Left ventricle myocardium inferior (tissue), 1 donor: ENCODE measurements at places on chromosomes 6 and 20.

GRCh38 chr6:141483598-141484061 is 649.1 kb upstream of the GJE1 start:
- H3K4me3 ChIP-seq = peak overlapping the region; percentile 49
- DNase-seq = no peak
- H3K36me3 ChIP-seq = no peaks in the 10 kb centered on the region
- peak overlapping the region; percentile 71 for H3K27ac ChIP-seq

DNA sequence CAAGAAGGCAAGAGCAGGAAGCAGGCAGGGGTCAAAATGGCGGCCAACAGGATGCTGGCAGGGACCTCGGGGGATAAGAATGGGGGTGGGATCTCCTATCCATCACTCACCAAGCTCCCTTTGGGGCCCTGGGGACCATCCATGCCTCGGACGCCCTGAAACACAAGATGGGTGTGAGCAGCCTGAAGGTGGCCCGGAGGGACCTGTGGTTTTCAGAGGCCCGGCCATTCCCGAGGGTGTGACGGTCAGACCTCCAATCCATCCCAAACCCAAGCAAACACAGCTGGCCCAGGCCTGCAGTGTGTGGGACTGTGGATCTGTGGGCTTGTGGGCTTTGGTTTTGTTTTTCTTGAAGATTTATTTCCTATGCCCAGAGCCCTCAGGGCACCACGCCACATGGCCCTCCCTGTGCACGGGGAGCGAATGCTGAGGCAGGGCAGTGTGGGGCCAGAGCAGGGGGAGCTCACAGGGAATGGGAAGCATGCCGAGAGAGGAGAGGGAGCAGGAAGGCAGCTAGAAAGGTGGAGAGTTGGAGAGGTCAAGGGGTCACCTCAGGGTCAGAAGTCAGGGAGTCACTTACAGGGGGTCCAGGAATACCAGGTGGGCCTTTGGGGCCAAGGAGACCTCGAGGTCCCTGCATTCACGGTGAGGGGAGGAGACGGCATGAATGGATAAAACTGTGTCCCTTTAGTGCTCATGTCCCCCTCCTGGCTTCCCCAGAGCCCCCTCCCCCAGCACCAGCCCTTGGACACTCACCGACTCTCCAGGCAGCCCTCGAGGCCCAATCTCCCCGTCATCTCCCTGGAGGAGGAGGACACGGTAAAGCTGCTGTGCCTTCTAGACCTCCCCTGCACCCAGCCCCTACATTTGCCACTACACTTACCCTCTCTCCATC is 14.5 kb downstream of the COL11A2 start:
- H3K4me1 ChIP-seq = no peaks in the 10 kb centered on the region
- no peaks in the 10 kb centered on the region for H3K27me3 ChIP-seq
- no peak for DNase-seq
- no peaks in the 10 kb centered on the region for H3K36me3 ChIP-seq
- H3K4me3 ChIP-seq = no peak overlapping the region

GRCh38 chr20:8356806-8357205 is 224.7 kb downstream of the PLCB1 start:
- H3K4me1 ChIP-seq = peaks cover 16% of the 10 kb centered on the region
- no peak overlapping the region for H3K4me3 ChIP-seq
- no peaks in the 10 kb centered on the region for H3K27me3 ChIP-seq
- no peaks in the 10 kb centered on the region for H3K36me3 ChIP-seq
- DNase-seq = no peak

GRCh38 chr20:40835321-40835720 is 146.3 kb upstream of the MAFB start:
- no peak overlapping the region for H3K27ac ChIP-seq
- no peak overlapping the region for H3K4me3 ChIP-seq
- peaks cover 22% of the 10 kb centered on the region for H3K27me3 ChIP-seq
- no peaks in the 10 kb centered on the region for H3K4me1 ChIP-seq

DNA sequence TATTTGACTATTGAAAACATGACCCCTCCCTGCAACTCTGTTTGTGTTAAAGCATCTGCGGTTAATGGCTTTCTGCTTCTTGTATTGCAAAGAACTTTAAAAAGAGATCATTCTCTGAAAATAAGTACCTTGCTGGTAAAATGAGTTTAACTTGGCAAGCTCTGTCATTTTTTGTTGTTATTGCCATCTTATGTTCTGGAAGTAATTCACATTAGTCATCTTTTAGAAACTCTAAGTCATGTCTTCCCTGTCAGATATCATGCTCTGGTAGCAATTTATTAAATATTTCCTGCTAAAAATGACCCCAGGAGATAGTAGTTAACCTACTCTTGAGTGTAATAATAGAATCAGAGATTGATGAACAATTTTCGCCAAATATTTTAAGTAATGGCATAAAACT is 890.6 kb downstream of the KIF16B start:
- H3K4me3 ChIP-seq = no peak overlapping the region
- no peaks in the 10 kb centered on the region for H3K27me3 ChIP-seq
- no peak for DNase-seq
- no peaks in the 10 kb centered on the region for H3K4me1 ChIP-seq
- H3K36me3 ChIP-seq = no peaks in the 10 kb centered on the region
- no peak overlapping the region for H3K27ac ChIP-seq

GRCh38 chr20:35616465-35617396 is 1.1 kb downstream of the SPAG4 start:
- peaks cover 42% of the 10 kb centered on the region for H3K4me1 ChIP-seq
- peaks cover 7% of the 10 kb centered on the region for H3K36me3 ChIP-seq
- peak; percentile 92 for DNase-seq
- H3K27me3 ChIP-seq = no peaks in the 10 kb centered on the region
- peak overlapping the region; percentile 93 for H3K27ac ChIP-seq
- peak overlapping the region; percentile 74 for H3K4me3 ChIP-seq

DNA sequence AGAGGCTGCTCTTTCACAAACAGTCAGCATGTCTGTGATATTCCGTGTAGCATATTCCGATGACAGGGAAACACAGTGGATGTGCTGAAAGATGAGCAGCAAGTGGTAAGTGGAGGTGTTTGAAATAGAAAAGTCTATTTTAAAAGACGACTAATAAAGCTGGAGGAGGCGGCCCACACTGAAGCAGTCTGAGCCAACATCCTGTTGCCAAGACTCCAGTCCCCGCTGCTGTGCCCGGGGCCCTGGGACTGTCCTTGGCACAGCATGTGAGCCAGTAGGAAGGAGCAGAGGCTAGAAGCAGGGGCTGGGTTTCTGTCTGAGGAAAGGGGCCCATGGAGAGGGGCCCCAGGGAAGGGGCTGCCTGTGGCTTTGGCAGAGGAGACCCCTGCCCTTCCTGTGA is 351.5 kb upstream of the CHD6 start:
- peaks cover 27% of the 10 kb centered on the region for H3K27me3 ChIP-seq
- DNase-seq = no peak
- no peaks in the 10 kb centered on the region for H3K4me1 ChIP-seq
- H3K4me3 ChIP-seq = no peak overlapping the region

DNA sequence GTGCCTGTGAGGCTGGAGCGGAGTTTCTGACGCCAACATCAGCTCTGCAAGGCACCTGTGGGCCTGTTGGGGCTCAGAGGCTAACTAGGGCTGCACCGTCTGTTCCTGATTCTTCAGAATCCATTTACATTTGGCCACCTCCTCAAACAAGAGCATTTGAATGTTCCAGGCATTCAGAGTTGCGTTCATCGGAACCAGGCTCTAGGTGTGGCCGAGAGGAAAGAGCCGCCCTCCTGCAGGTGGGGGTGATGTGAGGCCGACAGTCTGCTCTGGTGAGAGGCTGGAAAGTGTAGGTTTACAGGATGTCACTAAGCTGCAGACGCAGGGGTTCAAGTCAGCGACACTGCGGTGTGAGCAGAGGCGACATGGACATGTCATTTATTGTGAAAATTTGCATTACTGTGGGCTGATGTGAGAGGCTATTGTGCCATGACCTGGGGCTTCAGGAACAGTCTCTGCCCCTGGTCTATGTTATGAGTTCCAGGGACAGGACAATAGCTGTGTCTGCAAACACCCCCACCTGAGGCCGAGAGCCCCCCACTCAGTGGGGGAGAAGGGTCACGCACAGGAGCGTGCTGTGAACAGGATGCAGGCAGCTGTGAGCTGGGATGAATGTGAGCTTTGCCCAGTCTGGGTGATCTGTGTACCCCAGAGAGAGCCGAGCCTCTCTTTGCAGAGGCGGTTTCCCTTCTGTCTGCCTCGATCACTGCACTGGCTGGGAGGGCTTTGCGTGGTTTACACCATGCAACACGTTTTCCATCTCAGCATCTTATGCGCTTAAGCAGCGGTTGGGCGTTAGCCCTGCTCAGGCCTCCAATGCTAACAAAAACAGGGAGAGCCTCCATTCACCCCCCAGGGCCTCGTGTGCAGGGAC is 21.1 kb downstream of the SLCO4A1 start:
- H3K27ac ChIP-seq = no peak overlapping the region
- H3K27me3 ChIP-seq = peaks cover 26% of the 10 kb centered on the region
- peaks cover 21% of the 10 kb centered on the region for H3K36me3 ChIP-seq

- no peaks in the 10 kb centered on the region for H3K27me3 ChIP-seq
- no peak for DNase-seq
- H3K4me1 ChIP-seq = peaks cover 30% of the 10 kb centered on the region
- H3K27ac ChIP-seq = peak overlapping the region; percentile 66
- no peaks in the 10 kb centered on the region for H3K36me3 ChIP-seq
Measured at GRCh38 chr6:140773276-140773675, 1359.4 kb upstream of the GJE1 start.

- H3K4me3 ChIP-seq = no peak overlapping the region
- no peak for DNase-seq
- no peaks in the 10 kb centered on the region for H3K4me1 ChIP-seq
- H3K27me3 ChIP-seq = no peaks in the 10 kb centered on the region
- peaks cover 36% of the 10 kb centered on the region for H3K36me3 ChIP-seq
Measured at GRCh38 chr6:157946865-157947532, 34.7 kb upstream of the SYNJ2 start.

GRCh38 chr20:32240205-32240604 is 32.5 kb downstream of the POFUT1 start:
- no peaks in the 10 kb centered on the region for H3K27me3 ChIP-seq
- H3K36me3 ChIP-seq = peaks cover 9% of the 10 kb centered on the region
- no peaks in the 10 kb centered on the region for H3K4me1 ChIP-seq
- no peak overlapping the region for H3K27ac ChIP-seq
- no peak for DNase-seq

DNA sequence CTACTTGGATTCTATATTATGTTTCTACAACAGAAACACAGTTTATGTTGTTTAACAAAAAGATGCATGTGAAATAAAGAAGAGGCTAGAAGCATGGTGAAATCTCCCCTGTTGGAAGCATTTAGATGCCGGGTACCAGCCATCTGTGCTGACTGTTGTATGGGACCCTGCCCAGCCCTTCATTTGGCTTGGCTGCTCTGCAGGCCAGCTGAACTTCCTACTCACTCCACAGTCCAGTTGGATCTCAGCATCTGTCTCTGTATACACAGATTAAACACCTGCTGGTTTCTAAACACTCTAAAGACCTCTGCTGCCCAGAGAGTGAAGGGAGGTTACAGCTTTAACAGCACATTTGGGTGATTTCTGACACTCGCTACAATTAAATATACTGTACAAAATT is 228.3 kb downstream of the SLC35F1 start:
- H3K36me3 ChIP-seq = no peaks in the 10 kb centered on the region
- no peak overlapping the region for H3K4me3 ChIP-seq
- DNase-seq = no peak

DNA sequence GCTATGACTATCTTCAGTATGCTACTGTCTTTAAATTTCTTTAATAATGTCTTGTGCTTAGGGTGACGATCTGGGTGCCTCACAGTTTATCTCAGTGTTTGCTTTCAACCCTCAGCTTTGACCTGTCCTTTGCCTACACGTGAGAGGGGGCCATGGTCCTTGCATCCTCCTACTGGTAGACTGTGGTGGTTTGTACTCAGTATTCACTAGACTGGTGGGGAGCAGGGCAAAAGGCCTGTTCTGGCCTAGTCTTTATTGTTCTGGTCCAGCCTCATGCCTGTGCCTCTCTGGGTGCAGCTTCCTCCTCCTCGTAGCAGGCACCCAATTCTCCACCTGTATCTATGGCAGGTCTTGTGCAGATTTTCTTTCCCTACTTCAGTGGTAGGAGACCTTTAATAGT is 354.9 kb downstream of the CD109 start:
- H3K4me3 ChIP-seq = no peak overlapping the region
- H3K27me3 ChIP-seq = no peaks in the 10 kb centered on the region
- H3K4me1 ChIP-seq = no peaks in the 10 kb centered on the region
- no peak for DNase-seq
- no peak overlapping the region for H3K27ac ChIP-seq

DNA sequence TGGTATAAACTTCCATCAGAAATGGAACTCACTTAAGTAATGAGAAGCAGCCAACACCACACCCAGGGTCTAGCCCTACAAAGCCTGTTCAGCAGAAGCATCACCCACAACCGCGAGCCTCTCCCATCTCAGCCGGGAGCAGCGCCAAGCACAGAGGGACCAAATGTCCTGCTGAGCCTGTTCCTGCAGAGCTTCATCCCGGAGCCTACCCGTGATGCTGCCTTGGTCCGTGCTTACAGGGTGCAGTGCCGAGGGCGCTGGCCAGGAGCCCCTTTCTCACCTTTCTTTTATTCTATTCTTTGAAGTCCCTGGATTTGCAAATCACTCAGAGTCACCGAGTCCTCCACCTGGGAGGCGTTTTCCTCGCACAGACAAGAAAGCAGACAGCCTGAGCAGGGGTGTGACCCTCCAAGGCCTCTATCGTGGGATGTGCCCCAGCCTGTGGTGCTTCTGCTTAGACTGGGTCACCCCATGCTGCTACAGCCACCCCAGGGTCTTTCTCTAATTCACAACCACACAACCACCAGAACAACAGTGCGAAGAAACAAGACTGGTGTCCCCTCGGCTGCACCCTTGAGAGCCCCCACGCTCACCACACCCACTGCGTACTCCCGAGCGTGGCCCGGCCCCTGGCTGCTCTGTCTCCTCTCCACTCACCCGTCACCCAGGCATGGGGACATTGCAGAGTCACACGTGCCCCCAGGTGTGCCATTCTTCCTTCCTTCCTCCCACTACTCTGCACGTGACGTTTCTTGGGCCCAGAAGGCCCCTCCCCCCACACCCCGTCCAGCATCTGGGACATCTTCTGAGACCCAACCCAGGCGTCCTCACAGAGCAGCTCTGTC is 92.2 kb upstream of the MPC1 start:
- H3K4me3 ChIP-seq = no peak overlapping the region
- no peaks in the 10 kb centered on the region for H3K4me1 ChIP-seq
- no peak for DNase-seq
- H3K27ac ChIP-seq = no peak overlapping the region
- no peaks in the 10 kb centered on the region for H3K27me3 ChIP-seq

GRCh38 chr20:16488086-16488485 is 85.2 kb downstream of the KIF16B start:
- H3K27ac ChIP-seq = no peak overlapping the region
- no peak for DNase-seq
- no peak overlapping the region for H3K4me3 ChIP-seq
- H3K4me1 ChIP-seq = no peaks in the 10 kb centered on the region

DNA sequence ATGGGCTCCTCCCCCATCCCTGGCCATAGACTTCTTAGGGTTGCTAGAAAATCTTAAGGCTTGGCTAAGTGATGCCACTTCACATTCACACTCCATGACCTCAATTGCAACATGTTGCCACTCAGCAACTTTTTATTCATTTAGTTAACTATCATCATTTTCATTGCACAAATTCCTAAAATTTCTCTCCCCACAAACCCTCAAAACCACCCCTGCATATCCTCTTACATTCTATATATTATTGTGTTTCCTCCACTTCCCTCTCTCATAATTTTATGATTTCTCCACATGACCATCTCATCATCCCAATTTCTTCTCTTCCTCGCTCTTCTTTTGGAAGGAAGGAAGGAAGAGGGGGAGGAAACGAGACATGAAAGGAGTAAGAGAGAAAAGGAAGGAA is 436.0 kb downstream of the HACE1 start:
- H3K36me3 ChIP-seq = no peaks in the 10 kb centered on the region
- no peak overlapping the region for H3K27ac ChIP-seq
- no peaks in the 10 kb centered on the region for H3K27me3 ChIP-seq
- H3K4me3 ChIP-seq = no peak overlapping the region

GRCh38 chr6:41787219-41787917 is at the start of gene TOMM6:
Gene TOMM6 (plus strand): TSS chr6:41787694. CDS start chr6:41787698, 4 bp downstream.
- H3K36me3 ChIP-seq = peaks cover 42% of the 10 kb centered on the region
- peaks cover 94% of the 10 kb centered on the region for H3K4me1 ChIP-seq
- peak within 1 kb of the TSS; percentile 90 for H3K4me3 ChIP-seq
- H3K27ac ChIP-seq = peak within 1 kb of the TSS; percentile 95
- peak; percentile 95 for DNase-seq
